ENCODE measurements at places on chromosomes 4 and X.

GRCh38 chrX:107549504-107549903, 78.8 kb upstream of the PRPS1 start:
- DNase-seq: no peak

GRCh38 chr4:170675568-170676262, 586.0 kb upstream of the AADAT start:
- no peak for DNase-seq

GRCh38 chrX:50161127-50161526, 39.7 kb downstream of the AKAP4 start:
- no peak for DNase-seq

- DNase-seq: no peak
Measured at GRCh38 chrX:21883258-21883657, 27.5 kb downstream of the YY2 start.

- DNase-seq: no peak
Measured at GRCh38 chr4:80412322-80412721, 76.8 kb downstream of the CFAP299 start.

DNA sequence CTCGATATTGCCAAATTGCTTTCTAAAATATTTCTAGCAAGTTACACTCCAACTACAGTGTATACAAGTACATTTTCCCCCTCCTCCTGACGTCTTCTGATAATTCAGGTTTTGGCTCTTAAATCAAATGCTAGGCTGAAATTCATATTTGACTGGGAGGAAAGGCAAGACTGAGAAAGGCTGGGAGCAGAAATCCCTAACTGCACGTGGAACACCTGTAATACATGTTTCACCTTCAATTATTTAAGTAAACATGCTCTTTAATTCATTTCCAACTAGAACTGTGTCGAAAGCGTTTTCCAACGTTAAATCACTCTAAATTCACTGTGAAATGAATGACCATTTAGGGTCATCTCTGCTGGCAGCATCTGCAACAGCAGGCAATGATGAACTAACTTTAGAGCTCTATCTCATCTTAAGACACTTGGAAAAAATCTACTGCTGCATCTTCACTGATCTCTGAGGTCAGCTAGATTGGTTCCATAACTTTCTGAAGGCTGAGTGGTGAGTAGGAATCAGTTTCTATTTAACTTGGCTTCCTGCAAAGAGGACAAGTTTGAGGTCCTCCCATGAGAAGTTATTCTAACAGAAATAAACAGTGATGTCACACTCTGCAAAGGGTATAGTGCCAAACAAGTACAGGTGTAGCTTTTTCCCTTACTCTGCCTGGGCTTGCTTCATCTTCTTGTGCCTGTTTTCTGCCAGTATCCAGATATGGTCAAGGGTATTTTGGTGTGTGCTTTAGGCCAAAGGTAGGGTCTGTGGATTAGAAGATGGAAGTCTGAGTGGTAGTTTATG, 144.3 kb upstream of the PAK3 start:
- no peak for DNase-seq

DNA sequence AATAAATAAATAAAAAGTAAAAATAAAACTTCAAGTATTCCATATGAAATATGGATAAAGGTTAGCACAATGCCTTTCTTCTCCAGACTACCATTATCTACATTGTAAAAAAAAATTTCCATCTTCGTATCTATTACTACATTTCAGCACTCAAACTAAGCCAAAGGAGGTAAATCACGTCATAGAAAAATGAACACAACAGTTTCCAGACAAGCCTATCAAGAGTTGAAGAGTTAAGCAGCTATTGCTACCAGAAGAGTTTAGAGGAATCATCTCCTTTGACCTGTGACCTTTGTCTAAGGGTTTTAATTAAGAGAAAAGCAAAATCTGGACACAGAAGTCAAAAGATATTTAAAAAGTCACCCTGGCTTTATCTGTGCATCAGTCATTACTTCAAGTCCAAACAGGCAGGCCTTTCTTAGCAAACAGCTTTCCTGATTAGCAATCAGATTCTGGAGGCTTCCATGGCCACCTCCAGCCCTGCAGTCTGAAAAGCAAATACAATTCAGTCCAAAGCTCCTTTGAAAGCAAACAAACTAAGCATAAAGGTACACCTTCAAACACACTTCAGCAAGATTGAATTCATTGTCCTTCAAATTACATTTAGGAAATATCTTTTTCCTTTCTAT, 82.2 kb downstream of the APBB2 start:
- DNase-seq: no peak

- DNase-seq: no peak
Measured at GRCh38 chrX:31464306-31464915, 392.6 kb upstream of the FTHL17 start.

GRCh38 chrX:20059467-20060128, 57.1 kb downstream of the MAP7D2 start:
- DNase-seq: no peak

All from left forelimb (tissue), 1 donor.